ENCODE measurements at places on chromosomes 3 and 15.

DNA sequence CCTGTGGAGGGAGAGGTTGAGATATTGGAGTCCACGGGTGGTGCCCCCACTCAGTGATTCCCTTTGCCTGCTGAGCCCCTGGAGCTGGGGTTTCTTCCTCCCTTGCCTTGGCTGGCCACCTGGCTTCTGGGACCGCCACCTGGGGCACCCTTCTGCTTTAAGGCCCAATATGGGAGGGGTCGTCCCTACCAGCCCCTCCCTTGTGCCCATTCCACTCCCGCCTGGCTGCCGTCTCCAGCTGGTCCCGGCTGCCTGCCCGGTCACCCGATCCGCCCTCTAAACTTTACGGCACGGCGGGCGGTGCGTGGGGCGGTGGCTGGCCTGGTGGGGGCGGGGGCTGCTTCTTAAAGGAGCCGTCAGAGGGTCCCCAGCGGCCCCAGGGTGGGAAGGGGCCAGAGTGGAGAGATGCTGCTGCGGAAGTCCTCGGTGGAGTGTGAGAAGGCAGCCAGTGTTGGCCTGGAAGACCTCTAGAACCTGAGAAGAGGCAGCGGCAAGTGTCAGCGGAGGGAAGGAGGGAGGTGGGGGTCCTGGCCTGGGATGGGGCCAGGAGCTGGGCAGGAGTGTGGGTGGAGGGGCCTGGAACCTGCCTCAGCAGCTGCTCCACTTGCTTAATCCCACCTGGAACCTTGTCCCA lies 1.6 kb upstream of the SEMA3B start:
- peak; percentile 57 for DNase-seq

DNA sequence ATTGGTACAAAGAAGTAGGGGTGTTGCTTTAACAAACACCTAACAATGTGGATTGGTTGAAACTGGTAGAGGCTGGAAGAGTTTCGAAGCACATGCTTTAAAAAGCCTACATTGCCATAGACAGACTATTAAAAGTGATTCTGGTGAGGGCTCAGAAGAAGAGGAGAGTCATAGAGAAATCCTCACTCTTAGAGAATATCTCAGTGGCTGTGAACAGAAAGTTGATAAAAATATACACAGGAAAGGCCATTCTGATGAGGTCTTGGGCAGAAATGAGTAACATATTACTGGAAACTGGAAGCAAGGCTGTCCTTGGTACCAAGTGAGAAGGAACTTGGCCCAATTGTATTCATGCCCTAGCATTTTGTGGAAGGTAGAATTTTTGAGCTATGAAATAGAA lies 173.7 kb upstream of the CRBN start:
- DNase-seq, result no peak

GRCh38 chr3:15894382-15894781 lies 96.6 kb upstream of the ANKRD28 start:
- no peak for DNase-seq

DNA sequence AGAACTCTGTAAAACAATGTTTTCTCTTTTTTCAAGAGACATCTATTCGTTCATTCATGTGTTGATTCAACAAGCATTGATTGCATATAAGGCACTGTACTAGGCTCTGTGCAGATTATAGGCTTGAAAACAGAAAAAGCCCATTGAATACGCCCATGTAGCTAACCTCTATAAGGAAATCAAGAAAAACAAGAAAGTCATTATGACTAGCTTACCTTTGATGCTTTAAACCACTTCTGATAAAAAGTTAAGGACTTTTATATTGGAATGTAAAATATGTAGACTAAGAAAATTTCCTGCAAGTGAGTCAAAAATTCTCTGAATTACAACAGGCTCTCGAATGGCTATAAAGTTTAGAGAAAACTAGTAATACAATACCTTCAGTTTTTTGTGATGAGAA lies 92.5 kb downstream of the BDH1 start:
- DNase-seq, result no peak

GRCh38 chr3:6679510-6679909 lies 181.4 kb upstream of the GRM7 start:
- no peak for DNase-seq

- DNase-seq, result no peak
These were observed 6.7 kb upstream of the SEC11A start for GRCh38 chr15:84722628-84723027.

DNA sequence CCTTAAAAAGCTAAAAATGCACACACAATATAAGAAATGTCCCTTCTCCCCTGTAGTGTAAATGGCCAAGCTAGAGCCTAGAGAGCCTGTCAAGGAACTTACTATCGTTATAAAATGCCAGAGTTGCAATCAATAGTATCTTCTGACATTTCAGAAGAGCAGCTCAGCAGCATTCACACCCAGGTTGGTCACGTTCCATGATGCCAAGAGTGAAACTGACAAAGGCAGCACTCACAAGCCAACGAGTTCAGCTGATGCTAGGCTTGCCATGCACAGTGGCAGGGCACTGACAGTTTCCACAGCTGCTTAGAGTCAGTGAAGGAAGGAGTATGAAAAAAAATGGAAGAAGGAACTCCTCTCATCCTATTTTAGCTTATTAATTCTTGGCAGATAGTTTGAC lies 331.4 kb upstream of the CCDC54 start:
- DNase-seq, result no peak

DNA sequence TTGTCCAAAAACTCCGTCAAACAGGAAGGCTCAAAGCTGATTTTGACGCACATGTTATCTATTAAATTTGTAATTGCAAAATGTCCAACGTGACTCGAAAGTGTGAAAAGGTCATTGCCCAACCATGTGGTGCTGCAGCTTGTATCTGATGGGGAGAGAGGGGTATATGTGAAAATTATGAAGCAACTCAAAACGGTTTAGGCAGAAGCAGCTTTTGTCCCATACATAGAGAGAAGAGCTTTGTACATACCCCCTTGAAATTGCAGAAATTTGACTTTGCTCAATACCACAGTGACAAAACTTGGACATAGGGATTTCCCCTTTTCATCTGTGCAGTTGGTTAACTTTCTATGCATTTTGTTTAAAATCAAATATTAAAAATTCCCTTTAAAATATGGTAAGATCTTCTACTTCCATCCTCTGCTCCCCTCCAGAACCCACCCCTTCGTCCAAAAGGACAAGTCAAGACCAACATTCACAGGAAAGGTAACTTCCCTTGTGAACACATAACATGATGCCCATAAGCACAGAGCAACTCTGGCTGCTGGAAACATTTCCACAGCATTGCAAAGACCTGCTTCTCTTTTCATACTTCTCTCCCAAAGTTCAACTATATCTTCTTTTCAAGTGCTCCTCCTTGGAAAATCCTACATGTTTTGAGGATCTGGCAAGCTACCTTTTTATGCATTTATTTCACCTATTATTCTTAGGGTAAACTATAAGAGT lies 253.7 kb upstream of the THBS1 start:
- DNase-seq, result no peak

DNA sequence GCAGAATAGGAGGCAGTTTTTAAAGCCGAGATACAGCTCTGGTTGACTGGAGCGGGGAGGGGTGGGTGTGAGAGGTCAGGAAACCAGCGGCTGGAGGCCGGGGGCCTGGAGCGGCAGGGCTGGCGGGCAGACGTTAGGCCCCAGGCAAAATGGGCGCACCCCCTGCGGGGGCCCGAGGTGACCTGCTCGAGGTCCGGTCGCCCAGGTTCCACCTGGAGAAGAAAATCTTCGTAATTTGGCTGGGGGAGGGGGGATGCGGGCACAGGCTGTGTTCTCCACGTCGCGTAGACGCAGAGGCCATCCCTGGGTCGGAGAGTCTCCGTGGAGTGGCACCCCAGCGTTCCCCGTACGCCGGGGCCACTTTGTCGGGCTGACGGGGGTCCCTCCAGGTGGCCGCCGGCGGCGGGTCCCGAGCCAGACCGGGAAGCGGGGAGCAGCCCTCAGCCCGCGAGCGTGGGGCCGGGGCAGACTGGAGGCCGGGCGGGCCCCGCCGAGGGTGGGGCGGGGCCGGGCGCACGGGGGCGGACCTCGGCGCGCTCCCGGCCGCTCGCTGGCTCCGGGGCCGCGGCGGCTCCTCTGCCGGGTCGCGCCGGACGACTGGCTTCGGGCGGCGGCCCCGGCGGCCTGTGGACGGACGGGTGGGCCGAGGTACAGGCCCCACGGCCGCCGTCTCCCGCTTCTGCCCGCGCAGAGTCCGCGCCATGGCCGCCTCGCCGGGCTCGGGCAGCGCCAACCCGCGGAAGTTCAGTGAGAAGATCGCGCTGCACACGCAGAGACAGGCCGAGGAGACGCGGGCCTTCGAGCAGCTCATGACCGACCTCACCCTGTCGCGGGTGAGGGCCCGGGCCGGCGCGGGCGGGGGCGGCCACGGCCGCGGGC lies at the start of gene CRTC3:
TSS of gene CRTC3 (plus strand) at position 553 of the 879 bp plus-strand sequence. CDS start at position 702, 149 bp downstream.
- DNase-seq, result peak; percentile 73

GRCh38 chr3:120642368-120642948 lies 39.6 kb downstream of the HGD start:
- no peak for DNase-seq

- DNase-seq, result no peak
These were observed 257.1 kb downstream of the OPA1 start for GRCh38 chr3:193850084-193850619.

GRCh38 chr3:102000620-102001209 lies 151.4 kb downstream of the NFKBIZ start:
- DNase-seq, result no peak
